ENCODE measurements at places on chromosomes 1 and 21.

DNA sequence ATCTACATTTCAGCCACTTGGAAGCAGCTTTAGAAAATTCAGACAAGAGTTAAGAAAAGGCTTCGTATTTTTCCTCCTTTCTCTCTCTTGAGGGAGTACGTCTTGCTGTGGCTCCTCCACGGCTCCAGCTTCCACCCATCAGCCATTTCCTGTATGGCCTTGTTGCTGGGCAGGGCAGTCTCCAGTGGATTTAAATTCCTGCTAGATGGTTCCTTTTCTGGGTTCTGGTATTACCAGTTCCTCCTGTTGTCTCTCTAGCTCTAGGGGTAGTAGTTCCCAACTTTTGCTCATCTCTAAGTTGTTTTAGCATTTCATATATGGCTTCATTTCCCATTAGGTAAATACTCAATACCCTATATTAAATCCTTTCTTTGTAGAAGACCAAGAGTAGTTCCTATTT is 1098.3 kb downstream of the ADGRL2 start:
- DNase-seq: no peak

DNA sequence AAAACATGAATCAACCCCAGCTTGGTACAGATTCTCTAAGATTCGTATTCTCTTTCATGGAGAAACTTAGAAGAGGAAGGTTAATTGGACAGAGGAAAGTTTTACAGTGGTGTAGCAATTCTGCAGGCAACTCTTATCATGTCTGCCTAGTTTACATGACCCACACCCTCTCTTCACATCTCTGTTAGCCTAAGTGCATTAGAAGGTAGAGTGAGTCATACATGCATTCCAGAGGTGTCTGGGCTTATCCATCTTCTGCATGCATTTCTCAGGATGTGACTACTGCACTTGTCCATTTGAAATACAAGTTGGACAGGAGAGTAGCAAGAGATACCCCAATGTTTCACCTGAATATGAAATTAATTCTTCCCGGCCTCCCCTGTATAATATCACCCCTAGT is 578.4 kb upstream of the NCAM2 start:
- no peak for DNase-seq

DNA sequence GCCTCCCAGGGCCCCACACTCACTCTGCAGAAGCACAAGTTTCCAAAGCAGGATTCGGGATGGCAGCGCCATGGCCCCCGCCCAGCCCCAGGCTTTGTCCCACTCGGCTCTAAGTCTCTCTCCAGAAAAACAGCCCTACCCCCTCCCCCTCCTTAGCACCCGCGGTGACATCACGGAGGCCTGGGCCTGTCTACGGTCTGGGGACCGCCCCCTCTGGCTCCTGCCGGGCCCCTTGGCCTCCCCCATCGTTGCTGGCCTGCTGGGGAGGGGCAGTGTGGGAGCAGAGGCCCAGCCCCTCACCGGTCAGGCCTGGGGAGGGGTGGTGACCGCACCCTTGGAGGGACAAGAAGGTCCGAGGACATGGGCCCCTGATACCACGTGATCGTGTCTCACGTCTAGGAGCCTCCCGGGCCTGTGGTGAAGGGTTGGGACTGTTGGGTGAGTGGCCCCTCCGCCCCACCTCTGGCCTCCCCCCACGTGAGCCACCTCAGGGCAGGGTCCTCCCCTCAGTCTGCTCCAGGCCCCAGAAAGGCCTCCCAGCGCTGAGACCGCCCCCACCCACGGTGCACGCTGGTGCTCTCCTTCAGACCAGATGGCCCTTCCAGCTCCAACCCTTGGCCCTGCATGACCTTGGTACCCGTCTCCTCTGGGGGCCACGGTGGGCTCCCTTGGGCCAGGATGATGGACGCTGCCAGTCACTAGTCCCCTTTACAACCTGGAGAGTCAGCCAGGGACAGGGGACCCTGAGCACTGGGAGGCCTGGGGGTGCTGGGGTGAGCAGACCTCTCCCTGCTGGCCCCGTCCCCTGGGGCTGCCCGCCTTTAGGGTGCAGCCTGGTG is at the start of gene MXRA8:
Gene MXRA8 (minus strand): TSS at position 123 of the 839 bp plus-strand sequence. CDS start 51 bp downstream, at position 72.
- no peak for DNase-seq

DNA sequence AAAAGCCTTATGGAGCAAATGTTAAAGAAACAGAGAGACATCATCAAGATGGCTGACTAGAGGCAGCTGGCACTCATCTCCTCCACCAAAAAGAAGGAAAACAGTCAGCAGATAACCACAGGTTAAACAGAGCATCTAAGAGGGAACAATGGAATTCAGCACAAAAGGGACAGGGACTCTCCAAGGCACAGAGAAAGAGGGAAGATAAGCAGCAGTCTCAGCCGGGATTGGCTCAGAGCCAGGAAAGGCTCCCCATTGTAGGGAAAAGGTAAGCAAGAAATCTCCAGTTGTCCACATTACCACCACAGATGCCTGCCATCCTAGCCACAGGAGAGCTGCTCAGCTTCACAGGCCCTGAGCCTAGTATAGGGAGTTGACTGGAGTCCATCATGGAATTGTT is 605.5 kb downstream of the SMYD3 start:
- DNase-seq: no peak
